ENCODE measurements at places on chromosomes 7 and 10.
A peak's percentile ranks its signal among the peaks of the same experiment; 100 is the strongest.

GRCh38 chr10:57706576-57707299 lies 561.0 kb downstream of the IPMK start:
- DNase-seq: no peak

GRCh38 chr10:12504176-12504575 lies 154.8 kb downstream of the CAMK1D start:
- no peak for DNase-seq

- DNase-seq: no peak
These were observed 252.7 kb downstream of the SKIDA1 start for GRCh38 chr10:21272643-21273399.

GRCh38 chr7:74355091-74355490 lies 65.9 kb downstream of the CLIP2 start:
- DNase-seq: peak; percentile 51

DNA sequence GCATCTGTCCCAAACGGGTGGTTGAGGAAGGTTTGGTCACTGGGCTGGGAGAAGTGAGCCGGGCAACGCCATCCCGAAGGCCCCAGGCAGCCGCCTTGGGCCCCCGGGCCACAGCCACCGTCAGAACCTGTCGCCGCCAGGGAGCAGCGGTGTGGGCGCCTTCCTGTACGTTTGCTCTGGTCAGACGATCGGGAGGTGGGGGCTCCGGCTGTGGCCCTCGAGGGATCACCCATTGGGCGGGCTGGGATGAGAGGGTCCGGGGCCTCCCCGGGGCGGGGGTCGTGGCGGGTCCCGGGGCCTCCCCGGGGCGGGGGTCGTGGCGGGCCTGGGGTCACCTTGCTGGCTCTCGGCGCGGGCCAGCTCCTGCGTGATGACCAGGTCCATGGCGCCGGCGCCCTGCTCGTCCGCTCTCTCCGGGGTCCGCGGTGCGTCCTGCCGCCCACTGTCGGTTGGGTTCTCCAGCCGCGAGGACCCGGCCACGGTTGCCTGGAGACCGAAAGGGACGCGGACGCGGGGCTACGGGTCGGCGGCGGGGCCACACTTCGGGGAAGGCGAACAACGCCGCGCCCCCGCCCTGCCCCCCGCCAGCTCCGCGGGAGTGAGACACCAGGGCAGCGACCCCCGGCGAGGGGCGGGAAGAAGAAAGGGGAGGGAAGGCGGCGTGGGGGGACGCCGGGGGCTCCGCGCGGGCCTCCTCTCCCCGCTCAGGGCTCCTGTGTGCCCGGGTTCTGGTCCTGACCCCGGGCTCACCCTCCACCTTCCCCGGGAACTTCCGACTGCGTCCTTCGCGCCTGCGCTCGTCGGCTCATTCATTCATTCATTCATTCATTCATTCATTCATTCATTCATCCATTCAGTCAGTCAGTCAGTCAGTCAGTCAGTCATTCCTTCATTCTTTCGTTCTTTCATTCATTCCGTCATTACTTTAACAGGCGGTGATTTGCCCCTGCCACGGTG lies at the start of gene CFAP46:
Gene CFAP46 (minus strand): TSS at position 470 of the 957 bp plus-strand sequence. CDS start 86 bp downstream, at position 384.
- DNase-seq: no peak

- no peak for DNase-seq
These were observed 148.0 kb upstream of the INSYN2A start for GRCh38 chr10:127344346-127344745.

- no peak for DNase-seq
These were observed 40.7 kb upstream of the GJD4 start for GRCh38 chr10:35564341-35564968.

GRCh38 chr7:159091041-159091440 lies 53.6 kb downstream of the VIPR2 start:
- DNase-seq: no peak

DNA sequence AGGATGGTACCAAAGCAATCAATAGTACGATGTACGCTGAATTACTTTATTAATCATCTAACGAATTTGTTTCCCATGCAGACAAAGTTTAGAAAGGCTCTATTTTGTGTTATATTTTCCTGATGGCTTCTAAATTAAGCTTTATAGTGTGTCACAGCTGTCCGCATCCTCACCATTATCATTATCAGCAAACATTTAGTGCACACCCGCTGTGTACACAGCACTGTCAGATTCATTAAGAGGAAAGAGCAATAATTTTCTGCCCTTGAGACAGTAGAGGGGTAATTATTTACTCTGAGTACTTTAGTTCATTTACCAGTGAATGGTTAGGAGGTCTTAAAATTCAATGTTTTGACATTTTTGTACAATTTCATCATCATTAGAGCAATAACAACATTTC lies 233.3 kb upstream of the PTPRZ1 start:
- no peak for DNase-seq

DNA sequence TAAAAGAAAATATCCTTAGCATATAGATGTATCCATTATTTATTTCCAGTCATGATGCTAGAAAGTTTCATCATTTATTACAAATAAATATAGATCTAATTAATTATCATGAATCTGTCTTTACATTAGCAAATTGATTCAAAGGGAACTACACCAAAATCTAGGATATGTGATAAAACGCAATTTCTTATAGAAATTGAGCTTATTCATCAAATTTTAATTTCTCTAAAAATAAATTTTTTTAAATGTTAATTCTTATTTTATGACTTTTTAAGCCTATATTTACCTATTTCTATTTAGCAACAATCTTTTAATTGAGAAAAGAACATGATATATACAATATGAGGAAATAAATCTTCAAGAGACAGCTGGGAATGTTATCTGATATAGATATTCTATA lies 34.0 kb upstream of the ING3 start:
- DNase-seq: no peak

DNA sequence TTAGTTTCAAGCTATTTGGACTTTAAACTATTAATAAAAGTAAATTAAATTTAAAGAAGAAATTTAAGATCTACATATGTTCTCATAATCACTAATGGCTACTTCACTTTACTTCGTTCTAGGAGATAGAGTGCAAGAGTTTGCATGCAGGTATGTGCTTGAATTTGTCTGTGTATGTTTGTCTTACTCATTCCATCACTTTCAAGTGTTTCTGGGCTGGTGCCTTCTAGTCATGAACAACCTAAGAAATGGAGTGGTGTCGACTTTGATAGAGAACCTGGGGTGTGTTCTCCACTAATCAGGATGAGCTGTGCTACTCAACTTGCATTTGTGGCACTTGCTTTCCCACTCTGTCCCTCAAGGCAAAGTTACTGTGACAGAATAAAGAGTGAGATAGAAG lies 169.9 kb downstream of the KCND2 start:
- no peak for DNase-seq

GRCh38 chr10:4215485-4215884 lies 430.5 kb upstream of the KLF6 start:
- DNase-seq: no peak

- DNase-seq: peak; percentile 30
These were observed at the start of gene MAPK8 for GRCh38 chr10:48306265-48306869. MAPK8 (plus strand) TSS chr10:48306677; CDS start chr10:48401661, 94,984 bp downstream.

DNA sequence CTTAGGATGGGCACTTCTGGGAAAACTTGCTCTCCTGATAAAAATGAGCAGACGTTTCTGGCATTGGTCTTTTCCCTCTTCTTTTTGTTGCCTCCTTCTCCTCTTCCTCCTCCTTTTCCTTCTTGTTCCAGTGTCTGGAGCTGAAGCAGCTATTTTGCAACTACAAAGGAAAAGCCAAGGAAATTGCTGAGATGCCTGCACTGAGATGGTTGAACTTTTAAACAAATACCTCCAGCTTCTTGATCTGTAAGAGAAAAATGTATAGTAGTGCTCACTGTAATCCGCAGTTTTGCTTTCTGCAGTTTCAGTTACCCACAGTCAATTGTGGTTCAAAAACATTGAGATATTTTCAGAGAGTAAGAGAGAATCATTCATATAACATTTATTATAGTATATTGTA lies 7.5 kb upstream of the SND1 start:
- DNase-seq: no peak

DNA sequence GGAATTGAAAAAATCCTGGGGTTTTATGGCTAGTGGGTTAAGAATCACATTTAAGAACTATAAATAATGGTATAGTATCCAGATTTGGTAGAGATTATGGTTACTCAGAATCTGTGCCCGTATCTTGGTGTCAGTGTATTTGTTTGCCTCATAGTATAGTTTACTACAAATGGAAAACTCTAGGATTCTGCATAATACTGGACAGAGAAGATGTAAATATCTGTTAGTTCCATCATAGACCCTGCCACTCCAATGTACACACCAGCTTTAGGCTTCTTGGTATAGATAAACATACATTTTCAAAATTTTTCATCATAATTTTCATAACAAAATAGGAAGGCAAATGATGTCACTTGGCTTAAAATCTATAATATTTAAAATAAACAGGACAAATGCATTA lies 108.1 kb downstream of the CFTR start:
- no peak for DNase-seq

- DNase-seq: no peak
These were observed 834.3 kb upstream of the COBL start for GRCh38 chr7:52150952-52151351.

DNA sequence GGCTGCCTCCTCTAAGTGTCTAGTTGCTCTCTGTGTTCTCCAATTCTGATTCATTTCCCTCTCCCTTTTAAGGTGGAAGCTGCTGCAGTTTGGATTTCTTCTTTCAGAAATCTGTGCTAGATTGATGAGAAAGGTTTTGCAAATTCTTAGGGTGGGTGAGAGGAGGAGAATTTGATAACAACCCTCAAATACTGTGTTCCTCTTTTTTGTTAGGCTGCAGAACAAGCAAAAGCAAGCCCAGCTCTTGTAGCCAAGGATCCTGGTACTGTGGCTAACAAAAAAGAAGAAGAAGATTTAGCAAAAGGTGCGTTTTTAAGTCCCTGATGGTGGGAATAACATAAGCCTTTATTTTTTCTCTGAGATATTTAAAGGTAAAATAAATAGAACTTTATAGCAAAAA lies 49.1 kb downstream of the STAM start:
- DNase-seq: no peak

DNA sequence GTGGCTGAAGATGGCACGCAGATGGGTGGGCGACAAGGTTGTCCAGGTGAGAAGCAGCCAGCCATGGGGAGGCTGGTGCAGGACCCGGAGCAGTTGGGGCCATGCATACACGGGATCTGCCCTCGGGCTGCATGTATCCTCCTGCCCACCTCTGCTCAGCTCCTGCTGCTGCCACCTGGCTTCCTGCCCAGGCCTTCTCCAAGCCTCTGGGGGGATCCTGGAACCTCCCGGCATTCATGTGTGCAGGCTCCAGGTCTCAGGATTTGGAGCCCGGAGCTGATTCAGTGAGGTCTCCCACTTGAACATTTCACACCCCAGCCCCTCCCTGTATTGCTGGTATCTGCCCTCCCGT lies 27.0 kb downstream of the PDGFA start:
- DNase-seq: no peak

DNA sequence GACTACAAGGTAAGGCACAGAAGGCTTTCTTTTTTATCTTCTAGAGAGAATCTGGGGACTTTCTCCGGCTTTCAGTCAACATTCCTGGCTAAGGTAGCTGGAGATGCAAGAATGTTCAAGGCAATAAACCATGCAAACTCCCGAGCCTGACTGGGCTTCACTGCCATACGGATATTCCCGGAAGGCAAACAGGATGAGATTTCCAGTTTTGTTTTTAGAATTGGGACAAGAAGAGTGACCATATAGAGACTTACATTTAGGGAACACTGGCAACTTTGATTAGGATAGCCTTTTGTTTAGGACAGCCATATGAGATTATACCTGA lies 269 bp downstream of the CALD1 start:
- DNase-seq: no peak

DNA sequence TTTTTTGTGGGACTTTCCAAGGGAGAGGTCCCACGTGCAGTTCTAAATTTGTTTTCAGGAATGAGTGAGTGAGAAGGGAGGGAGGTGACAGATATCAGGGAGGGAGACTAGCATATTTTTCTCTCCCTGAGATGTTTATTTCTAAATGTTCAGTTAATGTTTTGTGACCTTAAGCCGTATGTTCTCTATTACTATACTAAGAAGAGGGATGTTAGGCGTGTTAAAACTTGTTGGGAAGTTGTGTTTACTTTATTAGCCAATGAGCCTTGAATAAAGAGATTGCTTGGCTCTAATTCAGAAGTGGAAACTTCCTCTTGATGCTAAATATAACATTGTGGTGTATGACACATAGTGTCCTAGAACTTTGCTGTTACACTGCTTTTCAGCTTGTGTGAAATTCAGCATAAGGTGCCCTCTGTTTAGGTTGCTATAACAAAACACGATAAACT lies 37.3 kb downstream of the DNAH11 start:
- no peak for DNase-seq

DNA sequence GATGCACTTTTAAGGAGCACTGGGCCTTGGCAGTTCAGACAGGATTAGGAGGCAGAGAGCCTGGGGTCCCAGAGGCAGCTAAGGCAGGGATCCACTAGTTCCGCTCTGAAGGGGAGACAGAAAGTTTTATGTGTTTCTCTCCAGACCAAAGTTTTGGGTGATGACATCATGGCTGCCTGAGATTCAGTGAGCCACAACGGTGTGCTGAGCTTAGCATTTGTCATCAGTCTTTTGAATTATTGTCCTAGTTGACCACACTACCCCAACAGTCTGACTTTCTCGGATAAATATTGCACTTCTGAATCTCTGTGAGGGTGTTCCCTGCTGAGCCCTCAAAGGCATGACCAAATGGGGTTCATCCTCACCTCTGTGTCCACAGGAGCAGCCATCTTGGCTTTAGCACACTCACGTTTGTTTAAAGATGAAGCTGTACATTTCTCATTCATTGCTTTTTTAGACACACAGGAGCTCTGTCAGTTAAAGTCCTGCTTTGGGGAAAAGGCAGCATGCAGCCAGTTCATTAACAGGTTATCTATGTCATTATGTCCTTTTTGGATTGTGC lies 297.7 kb upstream of the LRGUK start:
- DNase-seq: no peak

- DNase-seq: no peak
These were observed 52.7 kb downstream of the PRLHR start for GRCh38 chr10:118542745-118543144.

GRCh38 chr7:108860615-108861014 lies 290.9 kb downstream of the DNAJB9 start:
- DNase-seq: no peak

DNA sequence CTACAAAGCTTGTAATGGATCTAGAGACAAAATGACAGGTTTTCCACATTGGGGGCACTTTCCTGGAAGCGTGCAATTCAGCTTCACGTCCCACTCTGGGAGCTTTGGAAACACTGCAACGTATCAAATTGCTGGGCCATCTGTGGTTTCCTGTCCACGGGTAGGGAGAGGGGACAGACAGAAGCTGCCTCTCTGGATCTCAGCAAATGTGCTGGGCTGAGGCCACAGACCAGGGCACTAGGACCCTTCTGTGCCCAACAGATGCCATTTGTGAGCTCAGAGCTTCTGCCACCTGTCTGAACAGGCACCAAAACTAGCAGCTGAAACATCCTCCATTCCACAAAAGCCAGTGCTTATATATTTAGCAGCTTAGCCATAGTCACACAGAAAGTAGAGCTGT lies 40.9 kb upstream of the FRMD4A start:
- DNase-seq: no peak

- DNase-seq: no peak
These were observed 219.8 kb upstream of the BMPER start for GRCh38 chr7:33685503-33685902.

- no peak for DNase-seq
These were observed at the start of gene CTTNBP2 for GRCh38 chr7:117873310-117874190. CTTNBP2 (minus strand) TSS chr7:117873441; CDS start chr7:117873415, 26 bp downstream.

- no peak for DNase-seq
These were observed 54.6 kb downstream of the HACD1 start for GRCh38 chr10:17562614-17563013.

Measured in HS-27A (cell line).